ENCODE measurements at places on chromosomes 6 and 20. TPM values are rescaled to one million over a fixed set of nuclear protein-coding genes. Genes with fewer than 3 reads are reported as not detected.

Gene SGK2
- 2.0 TPM for total RNA-seq

Gene VGLL2
- not detected for total RNA-seq

Gene OPN5
- not detected for total RNA-seq

Gene RBL1
- 24.3 TPM for total RNA-seq

Gene TSHZ2
- total RNA-seq, result 20.2 TPM

Gene MYCT1
- total RNA-seq, result 0.26 TPM

Gene APCDD1L
- total RNA-seq, result not detected

Gene COL9A1
- not detected for total RNA-seq

Gene ECT2L
- 0.06 TPM for total RNA-seq

Gene CRISP3
- total RNA-seq, result not detected

Gene EMILIN3
- not detected for total RNA-seq

Gene ACTL10
- 7.3 TPM for total RNA-seq

DNA sequence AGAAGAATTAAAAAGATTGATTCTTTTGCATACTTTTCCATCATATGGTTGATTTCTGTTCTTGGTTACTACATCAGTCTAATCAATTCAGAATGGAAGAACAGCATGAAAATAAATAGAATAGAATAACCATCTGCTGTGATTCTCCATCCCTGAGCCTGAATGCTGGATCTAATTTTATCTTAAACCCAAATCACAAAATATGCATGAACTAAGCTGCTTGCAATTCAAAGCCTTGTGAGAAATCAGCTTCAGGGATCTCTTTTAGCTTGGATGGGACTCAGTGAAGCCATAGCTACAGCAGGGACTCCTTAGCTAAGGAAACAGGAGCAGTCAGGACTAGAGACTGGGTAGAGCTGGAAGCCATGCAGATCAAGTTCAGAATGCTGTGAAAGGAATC lies 74.1 kb downstream of the TPBG start:
- DNase-seq, result no peak
- no peaks in the 10 kb centered on the region for H3K4me1 ChIP-seq
- H3K27ac ChIP-seq, result no peak overlapping the region
- no peak overlapping the region for H3K4me3 ChIP-seq
- H3K27me3 ChIP-seq, result no peaks in the 10 kb centered on the region

GRCh38 chr6:170084166-170084730 lies 206.6 kb downstream of the DLL1 start:
- no peak for DNase-seq
- H3K4me3 ChIP-seq, result no peak overlapping the region
- H3K27me3 ChIP-seq, result no peaks in the 10 kb centered on the region

DNA sequence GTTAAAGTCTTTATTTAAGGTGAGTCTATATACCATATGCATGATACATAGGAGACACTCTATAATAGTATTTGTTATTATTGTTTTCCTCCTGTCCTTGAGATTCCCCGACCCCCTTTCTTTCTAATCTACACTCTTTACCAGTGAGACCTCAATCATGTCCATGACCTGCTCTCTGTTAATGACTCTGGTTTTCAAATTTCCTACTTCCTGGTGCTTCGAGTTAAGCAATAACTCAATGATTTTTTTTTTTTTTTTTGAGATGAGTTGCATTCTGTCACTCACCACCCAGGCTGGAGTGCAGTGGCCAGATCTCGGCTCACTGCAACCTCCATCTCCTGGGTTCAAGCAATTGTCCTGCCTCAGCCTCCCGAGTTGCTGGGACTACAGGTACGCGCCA lies 574.6 kb upstream of the SLC35B3 start:
- no peaks in the 10 kb centered on the region for H3K27me3 ChIP-seq
- H3K27ac ChIP-seq, result no peak overlapping the region
- no peaks in the 10 kb centered on the region for H3K36me3 ChIP-seq
- H3K4me3 ChIP-seq, result no peak overlapping the region
- no peak for DNase-seq

DNA sequence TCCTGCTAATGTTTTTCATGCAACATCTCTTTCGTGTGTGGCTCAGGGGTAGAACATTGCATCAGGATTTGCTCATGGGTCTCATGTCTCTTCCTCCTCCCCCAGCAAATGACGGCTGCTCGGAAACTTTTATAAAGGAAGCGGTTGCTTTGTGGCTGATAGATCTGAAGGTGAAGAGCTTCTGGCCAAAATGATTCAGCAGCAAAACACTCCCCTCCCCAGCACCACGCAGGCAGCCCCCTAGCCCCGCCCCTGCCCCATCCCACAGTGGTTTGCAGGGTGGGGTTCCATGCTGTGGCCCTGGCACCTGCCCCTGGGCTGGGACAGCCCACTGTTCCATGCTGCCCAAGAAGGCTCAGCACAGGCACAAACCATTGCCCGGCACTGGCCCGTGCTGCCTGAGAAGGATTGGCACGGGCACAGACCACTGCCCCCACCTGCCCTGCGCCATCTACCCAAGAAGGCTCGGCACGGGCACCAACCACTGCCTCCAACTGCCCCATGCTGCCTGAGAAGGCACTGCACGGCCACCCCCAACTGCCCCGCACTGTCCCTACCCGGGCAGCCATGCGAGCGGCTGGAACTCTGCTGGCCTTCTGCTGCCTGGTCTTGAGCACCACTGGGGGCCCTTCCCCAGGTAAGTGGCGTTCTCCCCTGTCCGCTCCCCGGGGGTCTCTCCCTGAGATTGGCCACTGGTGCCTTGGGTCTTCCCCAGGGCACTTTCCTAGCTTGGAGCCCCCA lies at the start of gene CST7:
Gene CST7 (plus strand): TSS at position 331 of the 741 bp plus-strand sequence. CDS start 237 bp downstream, at position 568.
- no peaks in the 10 kb centered on the region for H3K36me3 ChIP-seq
- no peaks in the 10 kb centered on the region for H3K27me3 ChIP-seq
- H3K27ac ChIP-seq, result peak within 1 kb of the TSS; percentile 95
- H3K4me3 ChIP-seq, result peak within 1 kb of the TSS; percentile 87

- H3K4me3 ChIP-seq, result no peak overlapping the region
- no peaks in the 10 kb centered on the region for H3K27me3 ChIP-seq
- no peaks in the 10 kb centered on the region for H3K4me1 ChIP-seq
- DNase-seq, result no peak
- no peaks in the 10 kb centered on the region for H3K36me3 ChIP-seq
- no peak overlapping the region for H3K27ac ChIP-seq
These were observed 120.8 kb upstream of the MTHFD1L start for GRCh38 chr6:150744522-150745260.

- no peak for DNase-seq
- no peaks in the 10 kb centered on the region for H3K27me3 ChIP-seq
- no peaks in the 10 kb centered on the region for H3K36me3 ChIP-seq
- no peak overlapping the region for H3K27ac ChIP-seq
- no peaks in the 10 kb centered on the region for H3K4me1 ChIP-seq
These were observed 680.8 kb upstream of the NRSN1 start for GRCh38 chr6:23445157-23445710.

- no peak for DNase-seq
- peaks cover 27% of the 10 kb centered on the region for H3K36me3 ChIP-seq
- peaks cover 5% of the 10 kb centered on the region for H3K4me1 ChIP-seq
- no peak overlapping the region for H3K4me3 ChIP-seq
- peak overlapping the region; percentile 17 for H3K27ac ChIP-seq
These were observed 50.7 kb upstream of the PLCG1 start for GRCh38 chr20:41086402-41087324.

- H3K4me1 ChIP-seq, result no peaks in the 10 kb centered on the region
- no peak overlapping the region for H3K4me3 ChIP-seq
- no peaks in the 10 kb centered on the region for H3K36me3 ChIP-seq
These were observed 4.9 kb upstream of the ARFGAP1 start for GRCh38 chr20:63267691-63268090.

GRCh38 chr6:103326760-103327757 lies 1532.7 kb downstream of the HACE1 start:
- DNase-seq, result no peak
- H3K4me3 ChIP-seq, result no peak overlapping the region
- no peaks in the 10 kb centered on the region for H3K4me1 ChIP-seq
- no peak overlapping the region for H3K27ac ChIP-seq
- H3K27me3 ChIP-seq, result no peaks in the 10 kb centered on the region

DNA sequence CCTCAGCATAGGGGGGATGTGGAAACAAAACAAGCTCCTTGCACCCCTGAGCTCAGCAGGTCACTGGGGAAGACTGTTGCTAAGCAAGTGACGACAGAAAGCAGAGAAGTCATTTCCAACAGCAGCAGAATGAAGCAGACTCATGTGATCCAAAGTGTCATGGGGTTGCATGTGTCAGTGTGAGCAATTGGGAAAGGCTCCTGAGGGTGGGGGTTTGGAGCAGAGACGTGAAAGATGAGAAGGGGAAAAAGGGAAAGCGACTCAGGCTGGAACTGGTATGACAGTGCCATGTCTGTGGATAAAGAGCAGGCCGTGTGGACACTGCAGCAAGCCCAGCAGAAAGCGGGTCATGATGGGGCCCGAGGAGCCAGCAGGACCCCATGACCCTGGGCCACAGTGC lies 363.9 kb downstream of the PREX1 start:
- H3K27me3 ChIP-seq, result no peaks in the 10 kb centered on the region
- H3K4me3 ChIP-seq, result no peak overlapping the region
- no peaks in the 10 kb centered on the region for H3K36me3 ChIP-seq
- no peak for DNase-seq
- H3K4me1 ChIP-seq, result no peaks in the 10 kb centered on the region
- H3K27ac ChIP-seq, result no peak overlapping the region

GRCh38 chr6:88983532-88983931 lies 20.1 kb upstream of the RNGTT start:
- H3K4me3 ChIP-seq, result no peak overlapping the region
- H3K4me1 ChIP-seq, result no peaks in the 10 kb centered on the region
- no peaks in the 10 kb centered on the region for H3K27me3 ChIP-seq
- no peak overlapping the region for H3K27ac ChIP-seq
- no peak for DNase-seq
- no peaks in the 10 kb centered on the region for H3K36me3 ChIP-seq

DNA sequence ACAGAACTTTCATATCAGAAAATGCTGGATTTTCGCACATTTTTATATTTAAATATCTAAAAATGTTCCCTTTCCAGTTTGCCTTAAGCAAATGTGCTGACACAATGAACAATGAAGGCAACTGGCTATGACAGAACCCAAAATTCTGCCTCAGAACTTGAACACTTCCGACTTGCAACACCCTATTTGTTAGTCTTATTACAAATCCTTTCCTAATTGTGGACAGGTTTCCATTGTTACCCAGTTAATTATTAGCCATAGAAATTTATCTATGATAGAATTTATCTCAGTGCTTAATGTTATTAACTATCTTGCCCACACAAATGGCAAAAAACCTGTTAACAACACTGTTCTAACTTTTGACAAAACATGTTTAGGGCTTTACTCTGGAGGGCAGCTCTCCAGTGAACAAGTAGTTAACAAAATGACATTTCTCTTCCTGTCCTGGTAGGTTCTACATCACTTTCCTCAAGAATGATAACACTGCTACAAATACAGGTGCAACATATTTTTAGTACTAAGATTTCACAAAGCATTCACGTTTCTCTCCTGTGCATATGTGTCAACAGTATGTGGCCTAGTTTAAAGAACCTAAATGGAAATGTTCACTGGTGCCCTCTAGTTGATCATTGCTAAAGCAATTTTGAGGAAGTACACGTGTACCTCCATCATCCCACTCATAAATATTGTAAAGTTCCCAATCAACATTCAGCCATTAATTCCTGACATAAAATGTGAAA lies 58.4 kb downstream of the HIVEP2 start:
- H3K4me3 ChIP-seq, result no peak overlapping the region
- DNase-seq, result no peak
- peaks cover 36% of the 10 kb centered on the region for H3K4me1 ChIP-seq

- H3K4me3 ChIP-seq, result no peak overlapping the region
- no peaks in the 10 kb centered on the region for H3K4me1 ChIP-seq
- H3K27me3 ChIP-seq, result no peaks in the 10 kb centered on the region
These were observed 26.2 kb upstream of the CMTR1 start for GRCh38 chr6:37406726-37407341.

GRCh38 chr20:11162026-11162775 lies 488.4 kb upstream of the JAG1 start:
- H3K27me3 ChIP-seq, result no peaks in the 10 kb centered on the region
- no peaks in the 10 kb centered on the region for H3K36me3 ChIP-seq
- no peak overlapping the region for H3K4me3 ChIP-seq

GRCh38 chr20:43138061-43138770 lies 51.5 kb downstream of the PTPRT start:
- no peak for DNase-seq
- no peaks in the 10 kb centered on the region for H3K4me1 ChIP-seq

DNA sequence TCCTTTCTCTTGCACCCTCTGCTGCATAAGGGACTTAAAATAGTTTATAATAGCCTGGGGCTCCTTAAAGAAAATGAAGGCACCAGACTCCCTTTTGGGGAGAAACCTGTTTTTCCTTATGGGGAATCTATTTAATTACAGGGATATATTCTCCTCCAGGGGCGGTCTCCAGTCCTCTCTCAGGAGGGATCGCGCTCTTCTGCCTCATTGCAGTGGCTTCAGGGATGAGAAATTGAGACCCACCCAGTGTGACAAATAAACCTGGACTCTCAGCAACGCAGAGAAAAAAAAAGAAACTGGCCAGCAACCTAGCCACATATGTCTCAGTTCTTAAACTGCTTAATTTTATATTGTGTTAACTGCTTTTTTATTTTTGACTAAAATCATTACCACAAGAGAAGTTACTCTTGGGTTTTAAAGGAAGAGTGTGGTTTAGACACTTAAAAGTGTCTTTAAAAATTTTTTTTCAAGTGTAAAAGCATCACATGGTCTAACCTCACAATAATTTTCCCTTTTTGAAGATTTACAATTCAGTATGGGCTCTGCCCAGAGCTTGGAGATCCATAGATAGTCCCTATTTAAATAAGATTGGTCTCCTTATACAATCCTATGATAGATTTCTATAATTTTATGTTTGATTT lies 11.7 kb upstream of the GOPC start:
- H3K4me3 ChIP-seq, result no peak overlapping the region
- no peak overlapping the region for H3K27ac ChIP-seq
- no peaks in the 10 kb centered on the region for H3K36me3 ChIP-seq
- no peak for DNase-seq
- H3K27me3 ChIP-seq, result no peaks in the 10 kb centered on the region

- H3K27me3 ChIP-seq, result no peaks in the 10 kb centered on the region
- H3K27ac ChIP-seq, result no peak overlapping the region
- no peaks in the 10 kb centered on the region for H3K36me3 ChIP-seq
- DNase-seq, result no peak
These were observed 77.6 kb downstream of the RIN2 start for GRCh38 chr20:19835533-19836222.

GRCh38 chr20:23623666-23624323 lies 14.0 kb downstream of the CST3 start:
- no peaks in the 10 kb centered on the region for H3K4me1 ChIP-seq
- no peak overlapping the region for H3K4me3 ChIP-seq
- H3K27me3 ChIP-seq, result no peaks in the 10 kb centered on the region
- no peaks in the 10 kb centered on the region for H3K36me3 ChIP-seq
- no peak for DNase-seq
- H3K27ac ChIP-seq, result no peak overlapping the region

DNA sequence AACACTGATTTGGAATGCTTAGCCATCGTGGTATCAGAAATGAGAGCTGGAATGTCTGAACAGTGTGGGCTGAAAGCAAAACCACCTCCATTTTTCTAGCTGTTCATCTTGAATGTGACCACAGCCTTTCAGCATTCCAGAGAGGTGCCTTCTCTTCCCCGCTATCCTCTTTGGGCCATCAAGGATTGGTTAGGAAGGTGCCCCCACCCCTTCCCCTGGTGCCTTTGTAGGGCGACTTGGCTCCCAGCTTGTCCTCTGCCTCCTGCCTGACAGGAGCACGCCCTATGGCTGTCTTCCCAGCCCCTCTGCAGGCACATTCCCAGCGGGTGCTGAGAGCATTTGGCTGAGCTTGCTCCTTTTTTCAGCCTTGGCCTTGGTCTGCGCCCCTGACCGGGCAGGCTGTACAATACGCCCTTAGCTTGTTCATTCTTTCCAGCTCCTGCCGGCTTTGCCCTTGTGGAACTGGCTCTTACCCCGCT lies 97.5 kb downstream of the ARMC2 start:
- H3K27me3 ChIP-seq, result no peaks in the 10 kb centered on the region
- H3K4me3 ChIP-seq, result no peak overlapping the region
- no peak for DNase-seq
- no peak overlapping the region for H3K27ac ChIP-seq
- peaks cover 32% of the 10 kb centered on the region for H3K4me1 ChIP-seq

Data from T-cell (primary cell).